ENCODE measurements at places on chromosomes 2 and 18.

DNA sequence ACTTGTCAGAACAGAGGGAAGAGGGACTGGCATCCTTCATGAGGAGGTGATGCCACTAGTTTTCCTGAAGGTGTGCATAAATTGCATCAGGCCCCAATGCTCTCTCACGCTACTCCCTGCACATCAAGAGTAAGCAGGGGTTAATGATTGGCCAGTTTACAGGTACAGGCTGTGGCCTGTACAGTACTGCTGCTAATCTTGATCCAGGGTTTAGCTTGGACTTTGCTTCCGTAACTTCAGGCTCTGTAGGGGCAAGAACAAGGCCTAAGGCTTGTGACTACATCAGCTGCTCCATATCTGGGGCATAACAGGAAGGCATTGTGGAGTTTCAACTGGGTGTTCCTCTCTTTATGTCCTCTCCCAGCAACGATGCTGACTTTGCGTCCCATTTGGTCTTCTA is 96.8 kb upstream of the FZD7 start:
- H3K4me1 ChIP-seq, result no peaks in the 10 kb centered on the region
- no peak for DNase-seq
- peaks cover 40% of the 10 kb centered on the region for H3K27me3 ChIP-seq
- no peaks in the 10 kb centered on the region for H3K36me3 ChIP-seq

GRCh38 chr18:61579581-61579980 is 246.4 kb downstream of the CDH20 start:
- no peak for DNase-seq
- H3K4me1 ChIP-seq, result peaks cover 8% of the 10 kb centered on the region
- H3K36me3 ChIP-seq, result no peaks in the 10 kb centered on the region
- no peak overlapping the region for H3K27ac ChIP-seq

DNA sequence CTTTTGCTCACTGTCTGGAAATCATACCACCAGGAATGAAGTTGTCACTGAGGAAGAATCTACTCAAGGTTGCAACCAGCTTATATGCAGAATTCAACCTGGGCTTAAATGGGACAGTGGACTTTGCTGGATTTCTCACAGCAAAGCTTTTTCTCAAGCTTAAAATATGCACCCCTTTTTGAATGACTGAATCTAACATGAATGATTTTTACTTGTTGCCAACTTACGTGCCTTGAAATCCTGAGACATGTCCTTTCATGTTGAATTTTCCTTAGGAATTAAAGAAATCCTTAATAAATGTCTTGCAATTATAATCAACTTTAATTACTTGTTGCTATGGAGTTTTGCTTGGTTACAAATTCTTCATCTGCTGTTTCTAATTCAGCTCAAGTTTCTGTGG is 57.4 kb downstream of the SPP2 start:
- peaks cover 2% of the 10 kb centered on the region for H3K4me1 ChIP-seq
- H3K27me3 ChIP-seq, result peaks cover 20% of the 10 kb centered on the region
- no peak overlapping the region for H3K4me3 ChIP-seq
- DNase-seq, result no peak

DNA sequence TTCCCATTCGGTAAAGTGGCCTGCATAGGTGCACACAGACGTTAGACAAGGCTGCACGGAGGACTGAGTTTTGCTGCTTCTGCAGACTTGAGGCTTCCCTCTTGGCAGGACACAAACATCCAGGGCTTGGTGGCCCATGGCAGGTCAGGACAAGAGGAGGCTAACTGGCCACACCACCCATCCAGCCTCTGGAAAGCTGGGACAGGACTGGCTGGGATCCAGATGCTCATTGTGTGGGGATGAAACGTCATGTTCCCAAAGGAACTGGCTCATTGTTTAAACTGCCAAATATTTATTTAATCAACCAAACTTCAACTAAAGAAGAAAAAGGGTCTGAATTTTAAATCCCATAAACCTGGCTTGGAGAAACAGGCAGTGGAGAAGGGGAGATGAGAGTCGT is 239.1 kb upstream of the EPAS1 start:
- no peak overlapping the region for H3K27ac ChIP-seq
- H3K27me3 ChIP-seq, result no peaks in the 10 kb centered on the region
- H3K4me3 ChIP-seq, result no peak overlapping the region
- peaks cover 23% of the 10 kb centered on the region for H3K36me3 ChIP-seq
- H3K4me1 ChIP-seq, result peaks cover 12% of the 10 kb centered on the region

GRCh38 chr2:220432645-220433044 is 805.2 kb downstream of the SLC4A3 start:
- H3K4me1 ChIP-seq, result no peaks in the 10 kb centered on the region
- H3K36me3 ChIP-seq, result no peaks in the 10 kb centered on the region
- no peak overlapping the region for H3K27ac ChIP-seq
- DNase-seq, result no peak

- no peak overlapping the region for H3K4me3 ChIP-seq
- DNase-seq, result no peak
- H3K36me3 ChIP-seq, result no peaks in the 10 kb centered on the region
- peaks cover 45% of the 10 kb centered on the region for H3K27me3 ChIP-seq
Measured at GRCh38 chr18:5538544-5538943, 5.3 kb downstream of the EPB41L3 start.

- H3K4me3 ChIP-seq, result no peak overlapping the region
- H3K27me3 ChIP-seq, result no peaks in the 10 kb centered on the region
- no peak for DNase-seq
- H3K4me1 ChIP-seq, result no peaks in the 10 kb centered on the region
- H3K36me3 ChIP-seq, result no peaks in the 10 kb centered on the region
- H3K27ac ChIP-seq, result no peak overlapping the region
Measured at GRCh38 chr2:150769421-150769820, 282.0 kb upstream of the RND3 start.

GRCh38 chr2:147468963-147469362 is 375.9 kb upstream of the ACVR2A start:
- H3K27me3 ChIP-seq, result no peaks in the 10 kb centered on the region
- H3K4me3 ChIP-seq, result no peak overlapping the region
- H3K27ac ChIP-seq, result no peak overlapping the region
- no peaks in the 10 kb centered on the region for H3K4me1 ChIP-seq

DNA sequence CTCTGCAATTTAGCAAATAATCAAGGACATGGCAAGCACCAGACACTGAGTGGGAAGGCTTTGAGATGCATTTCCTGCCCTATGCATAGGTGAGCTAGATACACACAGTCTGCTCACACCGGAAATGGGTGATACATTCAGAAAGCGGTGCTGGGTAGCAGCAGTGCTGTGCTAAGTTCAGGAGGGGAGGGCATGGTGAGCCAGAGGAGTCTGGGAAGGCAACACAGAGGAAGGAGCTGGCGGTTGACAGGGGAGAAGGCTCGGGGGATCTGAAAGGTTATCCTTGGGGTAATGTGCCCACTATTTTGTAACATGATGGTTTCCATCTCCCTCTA is 57.4 kb upstream of the EPAS1 start:
- H3K27me3 ChIP-seq, result no peaks in the 10 kb centered on the region
- no peaks in the 10 kb centered on the region for H3K36me3 ChIP-seq
- H3K4me1 ChIP-seq, result no peaks in the 10 kb centered on the region
- no peak overlapping the region for H3K4me3 ChIP-seq

DNA sequence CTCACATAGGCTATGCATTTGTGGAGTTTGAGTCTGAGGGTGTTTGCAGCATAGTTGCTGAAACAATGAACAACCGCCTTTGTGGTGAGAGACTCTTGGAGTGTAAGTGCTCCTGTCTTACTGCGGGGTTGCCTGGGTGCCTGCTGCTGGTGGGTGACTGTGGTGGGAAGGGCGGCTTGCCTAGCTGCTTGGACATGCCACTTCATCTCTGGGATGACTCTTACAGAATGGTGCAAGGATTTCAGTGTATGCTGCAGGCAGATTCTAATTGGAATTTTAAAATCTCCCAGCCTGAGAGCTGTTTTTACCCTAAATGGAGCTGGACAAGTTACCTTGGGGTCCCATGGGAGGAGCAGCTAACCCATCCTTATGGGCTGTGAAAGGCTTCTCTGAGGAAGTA is 50.1 kb downstream of the CYP27C1 start:
- H3K4me1 ChIP-seq, result no peaks in the 10 kb centered on the region
- H3K4me3 ChIP-seq, result no peak overlapping the region
- no peaks in the 10 kb centered on the region for H3K36me3 ChIP-seq
- no peak overlapping the region for H3K27ac ChIP-seq

- H3K27ac ChIP-seq, result no peak overlapping the region
- no peak overlapping the region for H3K4me3 ChIP-seq
- H3K4me1 ChIP-seq, result peaks cover 6% of the 10 kb centered on the region
Measured at GRCh38 chr2:59288771-59289170, 1047.6 kb upstream of the FANCL start.

- peaks cover 12% of the 10 kb centered on the region for H3K27me3 ChIP-seq
- peaks cover 9% of the 10 kb centered on the region for H3K4me1 ChIP-seq
- DNase-seq, result no peak
Measured at GRCh38 chr18:5058768-5059695, 138.0 kb downstream of the AKAIN1 start.

- no peaks in the 10 kb centered on the region for H3K36me3 ChIP-seq
- no peak for DNase-seq
- no peaks in the 10 kb centered on the region for H3K27me3 ChIP-seq
- no peak overlapping the region for H3K27ac ChIP-seq
Measured at GRCh38 chr2:211329421-211329820, 773.0 kb downstream of the CPS1 start.

- no peaks in the 10 kb centered on the region for H3K4me1 ChIP-seq
- no peaks in the 10 kb centered on the region for H3K36me3 ChIP-seq
- no peak for DNase-seq
- no peaks in the 10 kb centered on the region for H3K27me3 ChIP-seq
- no peak overlapping the region for H3K4me3 ChIP-seq
- no peak overlapping the region for H3K27ac ChIP-seq
Measured at GRCh38 chr2:128595763-128596395, 277.2 kb upstream of the HS6ST1 start.

- H3K36me3 ChIP-seq, result no peaks in the 10 kb centered on the region
- no peak overlapping the region for H3K4me3 ChIP-seq
- H3K27ac ChIP-seq, result no peak overlapping the region
- H3K27me3 ChIP-seq, result peaks cover 16% of the 10 kb centered on the region
- no peak for DNase-seq
- peaks cover 2% of the 10 kb centered on the region for H3K4me1 ChIP-seq
Measured at GRCh38 chr2:26725521-26725820, 32.9 kb downstream of the KCNK3 start.

- H3K27ac ChIP-seq, result no peak overlapping the region
- H3K4me1 ChIP-seq, result no peaks in the 10 kb centered on the region
- H3K27me3 ChIP-seq, result peaks cover 20% of the 10 kb centered on the region
- no peaks in the 10 kb centered on the region for H3K36me3 ChIP-seq
- no peak overlapping the region for H3K4me3 ChIP-seq
Measured at GRCh38 chr2:2645162-2645855, 314.2 kb upstream of the MYT1L start.

DNA sequence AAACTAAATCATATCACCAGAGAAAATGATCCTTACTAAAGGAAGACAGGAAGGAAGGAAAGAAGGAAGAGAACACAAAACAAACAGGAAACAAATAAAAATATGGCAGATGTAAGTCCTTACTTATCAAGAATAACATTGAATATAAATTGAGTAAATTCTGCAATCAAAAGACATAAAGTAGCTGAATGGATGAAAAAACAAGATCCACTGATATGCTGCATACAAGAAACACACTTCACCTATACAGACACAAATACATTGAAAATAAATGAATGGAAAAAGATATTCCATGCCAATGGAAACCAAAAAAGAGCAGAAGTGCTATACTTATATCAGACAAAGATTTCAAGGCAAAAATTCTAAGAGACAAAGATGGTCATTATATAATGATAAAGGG is 18.0 kb upstream of the SRD5A2 start:
- no peak for DNase-seq
- peaks cover 1% of the 10 kb centered on the region for H3K36me3 ChIP-seq
- H3K27me3 ChIP-seq, result peaks cover 7% of the 10 kb centered on the region
- no peaks in the 10 kb centered on the region for H3K4me1 ChIP-seq
- no peak overlapping the region for H3K4me3 ChIP-seq
- H3K27ac ChIP-seq, result no peak overlapping the region

DNA sequence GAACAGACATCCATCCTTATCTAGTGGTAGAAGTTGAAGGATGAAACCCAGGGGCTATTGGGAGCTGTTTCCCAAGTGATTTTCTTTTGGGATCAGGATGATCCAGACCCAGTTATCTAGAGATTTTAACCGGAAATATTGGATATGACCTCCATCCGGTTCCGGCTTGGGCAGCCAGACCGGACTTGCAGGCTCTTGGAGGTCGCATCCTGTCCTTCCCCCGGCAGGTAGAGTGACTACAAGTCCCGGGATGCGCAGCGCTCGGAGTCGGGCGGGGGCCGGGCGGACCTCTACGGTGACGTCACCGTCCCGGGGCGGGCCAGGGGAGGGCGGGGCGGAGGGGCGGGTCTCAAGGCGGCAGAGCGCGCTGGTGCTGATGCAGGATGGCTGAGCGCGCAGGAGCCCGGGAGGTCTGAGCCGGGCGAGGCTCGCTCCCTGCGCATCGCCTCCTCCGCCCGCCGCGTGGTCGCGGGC is at the start of gene KIF5C:
Gene KIF5C (plus strand): TSS at position 360 of the 474 bp plus-strand sequence. CDS start 391 bp downstream, outside the sequence.
- H3K4me1 ChIP-seq, result peaks cover 19% of the 10 kb centered on the region
- H3K27ac ChIP-seq, result peak within 1 kb of the TSS; percentile 56
- H3K27me3 ChIP-seq, result peaks cover 43% of the 10 kb centered on the region
- H3K36me3 ChIP-seq, result peaks cover under 1% of the 10 kb centered on the region

- peak overlapping the region; percentile 55 for H3K4me3 ChIP-seq
- peak overlapping the region; percentile 53 for H3K27ac ChIP-seq
- H3K36me3 ChIP-seq, result peaks cover 6% of the 10 kb centered on the region
- DNase-seq, result peak; percentile 71
Measured at GRCh38 chr2:45843136-45843535, 191.7 kb downstream of the PRKCE start.

GRCh38 chr2:65156041-65156440 is 26.1 kb upstream of the RAB1A start:
- no peak for DNase-seq
- no peak overlapping the region for H3K27ac ChIP-seq
- H3K36me3 ChIP-seq, result no peaks in the 10 kb centered on the region
- no peaks in the 10 kb centered on the region for H3K27me3 ChIP-seq
- H3K4me1 ChIP-seq, result peaks cover 6% of the 10 kb centered on the region
- H3K4me3 ChIP-seq, result no peak overlapping the region

DNA sequence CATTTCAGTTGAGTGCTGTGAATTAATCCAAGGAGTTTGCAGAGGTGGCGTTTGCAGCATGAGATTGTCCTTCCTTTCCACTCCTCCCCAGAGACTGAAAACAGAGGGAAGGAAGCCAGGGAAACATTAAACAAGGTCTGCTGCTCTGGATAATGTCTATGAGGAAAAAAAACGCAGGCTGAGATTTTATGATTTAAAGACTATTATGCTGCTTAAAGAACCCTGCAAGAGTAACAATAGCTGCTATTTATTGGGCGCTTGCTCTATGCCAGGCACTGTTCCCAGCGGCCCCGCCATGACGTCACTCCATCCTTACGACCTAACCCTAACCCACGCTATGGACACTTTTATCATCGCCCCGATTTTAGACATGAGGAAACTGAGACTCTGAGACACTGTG is 222.4 kb downstream of the BCL2 start:
- no peak overlapping the region for H3K4me3 ChIP-seq
- DNase-seq, result no peak
- no peak overlapping the region for H3K27ac ChIP-seq
- H3K4me1 ChIP-seq, result peaks cover 34% of the 10 kb centered on the region
- H3K27me3 ChIP-seq, result peaks cover 15% of the 10 kb centered on the region
